Skeletal muscle cell (primary cell): ENCODE measurements at places on chromosomes 5 and 9.

- no peak for DNase-seq
Observed at GRCh38 chr5:38816083-38817030, 29.5 kb upstream of the OSMR start.

- no peak for DNase-seq
Observed at GRCh38 chr5:35478856-35479682, 138.6 kb upstream of the SPEF2 start.

GRCh38 chr9:91298311-91298710 lies 63.4 kb downstream of the AUH start:
- no peak for DNase-seq

- no peak for DNase-seq
Observed at GRCh38 chr5:1429496-1429895, 15.7 kb downstream of the SLC6A3 start.

- DNase-seq: no peak
Observed at GRCh38 chr9:128690684-128691034, 1.6 kb downstream of the SET start.

GRCh38 chr9:132042324-132042723 lies 37.3 kb downstream of the MED27 start:
- peak; percentile 92 for DNase-seq

DNA sequence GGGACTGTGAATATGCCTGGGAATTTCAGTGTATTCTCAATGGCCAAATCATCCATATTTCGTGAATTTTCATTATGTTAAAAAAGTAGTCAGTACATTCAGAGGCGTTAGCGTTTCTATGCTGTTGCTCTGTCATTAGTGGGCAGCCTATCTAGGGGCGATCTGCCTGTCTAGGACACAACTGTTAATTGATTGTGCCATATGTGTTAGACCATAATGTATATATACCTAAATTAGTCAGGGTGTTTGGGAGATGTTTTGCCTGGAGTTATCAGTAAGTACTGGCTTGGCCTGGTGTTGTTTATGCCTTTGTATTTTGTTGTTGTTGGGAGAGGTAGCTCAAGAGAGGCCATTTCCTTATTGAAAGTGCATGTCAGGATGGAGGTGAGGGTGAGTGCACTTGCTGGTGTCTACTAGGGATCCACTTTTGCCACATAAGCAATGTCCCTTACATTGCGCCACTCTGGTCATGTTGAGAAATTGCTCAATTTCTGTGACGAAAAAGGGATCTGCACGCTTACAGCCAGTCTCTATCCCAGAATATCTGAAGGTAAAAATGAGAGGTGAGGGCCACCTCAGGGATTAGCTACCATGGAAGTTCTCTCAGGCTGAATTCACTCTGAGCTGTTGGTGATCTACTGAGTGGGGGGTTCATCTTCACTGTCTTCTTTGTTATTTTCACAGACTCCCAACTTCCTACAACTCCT lies 123.3 kb downstream of the ST8SIA4 start:
- DNase-seq: no peak

DNA sequence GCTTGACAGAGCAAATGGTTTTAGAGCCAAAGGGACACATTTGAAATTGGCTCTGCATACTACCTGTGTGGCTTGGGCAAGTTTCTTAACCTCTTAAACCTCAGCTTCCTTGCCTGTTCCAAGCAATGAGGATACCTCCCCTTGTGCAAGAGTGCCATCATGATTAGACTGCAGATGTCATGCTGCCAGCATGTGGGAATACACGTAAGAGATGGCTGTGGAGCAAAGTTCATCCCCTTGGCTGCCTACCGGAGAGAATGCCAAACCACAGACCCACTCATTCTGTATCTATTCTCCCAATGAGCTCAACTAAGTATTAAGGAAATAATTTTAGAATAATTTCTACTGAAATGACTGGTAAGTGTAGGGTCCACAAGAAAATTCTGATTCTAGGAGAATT lies 101.3 kb downstream of the WDR41 start:
- DNase-seq: peak; percentile 83

DNA sequence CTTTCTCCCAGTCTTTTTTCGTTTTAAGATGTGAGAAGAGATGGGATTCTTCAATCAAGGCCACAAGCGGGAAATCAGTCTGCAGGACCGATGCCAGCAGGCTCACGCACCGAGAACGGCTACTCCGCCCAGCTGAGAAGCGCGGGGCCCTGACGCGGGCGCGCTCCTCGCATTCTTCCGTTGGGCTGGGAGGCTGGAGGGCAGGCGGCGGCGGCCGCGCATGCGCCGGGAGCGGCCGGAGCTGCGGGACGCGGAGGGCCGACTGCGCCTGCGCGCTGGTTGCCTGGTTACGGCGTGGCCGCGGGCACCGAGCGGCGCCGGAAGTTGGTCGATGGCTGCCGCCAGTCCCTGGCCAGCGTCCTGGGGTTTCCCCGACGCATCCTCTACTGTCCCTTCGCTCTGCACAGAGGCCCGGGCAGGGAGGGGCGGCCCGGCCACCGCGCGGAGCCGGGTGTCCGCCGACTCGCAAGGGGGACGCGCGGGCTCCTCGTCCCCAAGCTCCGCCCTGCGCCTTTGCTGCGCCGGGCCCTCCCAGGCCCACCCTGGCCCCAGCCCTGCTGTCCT lies 831 bp upstream of the SEC16A start:
- DNase-seq: peak; percentile 11

DNA sequence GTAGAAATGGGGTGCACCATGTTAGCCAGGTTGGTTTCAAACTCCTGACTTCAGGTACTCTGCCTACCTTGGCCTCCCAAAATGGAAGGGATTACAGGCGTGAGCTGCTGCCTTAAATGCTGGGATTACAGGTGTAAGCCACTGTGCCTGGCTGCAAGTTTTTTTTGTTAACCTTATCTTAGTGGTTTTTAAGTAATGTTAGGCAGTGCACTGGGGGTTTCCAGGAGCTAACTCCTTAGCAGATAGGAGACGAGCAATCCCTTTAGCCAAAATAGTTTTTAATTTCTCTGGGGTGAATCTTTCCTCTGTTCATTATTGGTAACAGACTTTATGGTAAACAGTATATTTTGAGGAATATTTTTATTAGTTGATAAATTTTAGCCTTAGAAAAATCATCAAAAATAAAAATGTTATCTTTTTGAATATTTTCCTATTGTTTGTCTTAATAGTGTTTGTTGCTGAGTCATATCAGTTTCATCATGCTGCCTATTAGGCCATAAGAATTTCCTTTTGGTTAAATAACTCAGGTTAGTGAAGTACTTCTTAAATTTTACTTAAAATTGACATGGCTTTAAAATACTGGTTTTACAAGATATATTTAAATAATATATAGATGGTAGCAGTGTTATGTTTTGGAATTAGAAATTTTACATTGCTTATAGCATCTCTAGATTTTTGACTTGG lies 37.9 kb downstream of the LMNB1 start:
- no peak for DNase-seq

DNA sequence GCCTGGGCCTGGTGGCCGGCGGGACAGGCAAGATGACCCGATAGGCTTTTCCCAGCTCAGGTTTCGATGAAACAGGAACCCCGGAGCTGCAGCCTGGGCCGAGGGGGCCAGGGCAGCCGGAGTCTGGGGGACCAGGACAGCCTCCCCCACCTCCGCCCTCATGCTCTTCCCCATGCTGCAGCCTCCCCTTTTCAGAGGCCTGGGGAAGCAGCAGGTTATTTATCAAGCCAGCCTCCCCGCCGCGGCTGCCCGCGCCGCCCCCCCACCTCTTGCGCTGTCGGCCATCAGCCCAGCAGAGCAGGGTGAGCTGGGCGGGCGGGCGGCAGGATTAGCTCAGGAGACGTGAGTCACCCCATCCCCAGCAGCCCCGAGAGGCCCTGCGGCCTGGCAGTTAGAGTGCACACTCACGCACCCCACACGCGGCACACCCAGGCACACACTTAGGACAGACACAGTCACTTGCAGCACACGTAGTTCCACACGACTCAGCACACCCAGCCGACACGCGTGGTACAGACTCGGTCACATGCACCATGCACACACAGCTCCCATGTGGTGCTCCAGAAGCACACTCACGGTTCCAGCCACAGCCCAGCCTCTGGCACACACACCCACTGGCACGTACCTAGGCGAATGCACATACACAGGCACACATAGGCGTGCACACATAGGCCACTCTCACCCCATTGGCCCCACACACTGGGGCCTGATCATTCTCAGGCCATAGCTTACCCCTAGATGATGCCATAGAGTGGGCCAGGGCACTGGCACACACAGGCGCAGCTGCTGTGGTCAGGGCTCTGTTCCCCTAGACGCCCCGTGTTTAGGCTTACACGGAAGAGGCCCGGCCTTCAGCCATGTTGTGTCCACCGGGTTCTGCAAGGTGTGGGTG lies 13.0 kb downstream of the CXXC5 start:
- DNase-seq: peak; percentile 91

- DNase-seq: peak; percentile 12
Observed at GRCh38 chr5:112253478-112254250, 165.4 kb downstream of the EPB41L4A start.

DNA sequence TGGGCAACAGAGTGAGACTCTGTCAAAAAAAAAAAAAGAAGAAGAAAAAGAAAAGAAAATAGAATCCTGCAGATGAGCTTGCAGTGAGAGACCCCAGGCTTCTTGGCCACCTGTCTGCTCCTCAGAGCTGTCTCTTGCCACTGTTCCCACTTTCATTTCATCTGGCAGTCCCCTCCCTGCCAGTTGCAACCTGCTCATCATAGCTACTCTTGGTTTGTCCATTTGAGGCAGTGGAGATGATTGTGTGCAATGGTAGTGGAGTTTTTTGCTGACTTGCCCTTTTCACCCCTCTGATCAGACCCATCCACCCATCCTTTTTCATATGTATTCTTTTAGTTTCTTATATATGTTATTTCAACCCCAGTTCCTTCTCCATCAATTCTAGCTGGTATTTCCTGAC lies 28.7 kb downstream of the ANKRD33B start:
- DNase-seq: no peak

GRCh38 chr9:122036988-122037387 lies 56.1 kb downstream of the TTLL11 start:
- no peak for DNase-seq

- DNase-seq: no peak
Observed at GRCh38 chr5:17075236-17075635, 139.1 kb upstream of the MYO10 start.

DNA sequence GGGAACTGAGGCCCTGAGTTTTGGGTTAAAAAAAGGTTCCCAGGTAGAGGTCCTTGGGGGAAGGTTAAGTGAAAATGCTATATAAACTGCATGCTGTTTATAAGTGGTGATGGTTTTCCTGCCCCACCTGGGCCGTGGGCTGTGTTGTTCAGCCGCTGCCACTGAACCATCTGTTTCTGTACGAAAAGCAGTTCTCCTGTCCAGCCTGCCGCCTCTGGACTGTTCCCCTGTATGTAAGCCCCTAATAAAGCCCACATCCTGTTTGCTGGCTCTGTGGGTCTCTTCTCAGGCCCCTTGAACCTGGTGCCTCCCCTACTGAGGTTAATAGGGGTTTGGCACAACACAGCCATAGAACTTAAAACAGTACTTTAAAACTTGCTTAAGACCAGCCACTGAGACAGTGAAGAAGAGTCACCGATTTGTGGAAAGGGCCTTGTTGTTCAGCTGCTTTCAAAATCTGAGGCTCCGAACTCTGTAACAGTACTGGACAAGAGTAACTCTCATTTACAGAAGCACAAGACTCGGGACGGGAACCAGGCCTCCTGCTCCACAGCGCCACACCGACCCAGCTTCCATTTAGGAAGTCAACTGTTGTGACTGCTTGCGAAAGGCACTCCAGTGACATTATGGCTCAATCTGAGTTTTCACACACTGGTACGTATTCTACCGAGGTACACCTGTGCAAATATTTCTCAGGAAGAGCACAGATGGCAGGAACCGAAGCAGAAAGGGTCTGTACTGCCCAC lies 192.5 kb downstream of the CDK5RAP2 start:
- no peak for DNase-seq

GRCh38 chr5:93572101-93572607 lies 8.9 kb downstream of the NR2F1-AS1 start:
- no peak for DNase-seq

GRCh38 chr5:99694884-99695283 lies 766.1 kb upstream of the CHD1 start:
- DNase-seq: no peak

DNA sequence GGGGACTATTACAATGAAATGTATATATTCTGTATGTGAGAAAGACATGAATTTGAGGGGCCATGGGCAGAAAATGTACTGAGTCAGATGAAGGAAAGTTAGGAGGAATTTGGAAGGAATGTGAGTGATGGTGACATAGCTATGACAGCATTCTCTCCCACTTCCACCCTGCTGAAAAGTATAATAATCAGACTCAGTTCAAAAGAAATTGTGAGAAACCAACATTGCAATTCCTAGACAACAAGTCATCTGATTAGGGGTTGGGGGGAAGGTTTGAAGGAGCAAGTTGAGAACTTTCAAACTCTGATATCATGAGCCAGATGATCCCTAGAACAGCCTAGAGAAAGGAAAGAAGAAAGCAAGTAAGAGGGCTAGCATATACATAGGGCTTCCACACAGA lies 370.6 kb downstream of the DMRTA1 start:
- DNase-seq: peak; percentile 33

DNA sequence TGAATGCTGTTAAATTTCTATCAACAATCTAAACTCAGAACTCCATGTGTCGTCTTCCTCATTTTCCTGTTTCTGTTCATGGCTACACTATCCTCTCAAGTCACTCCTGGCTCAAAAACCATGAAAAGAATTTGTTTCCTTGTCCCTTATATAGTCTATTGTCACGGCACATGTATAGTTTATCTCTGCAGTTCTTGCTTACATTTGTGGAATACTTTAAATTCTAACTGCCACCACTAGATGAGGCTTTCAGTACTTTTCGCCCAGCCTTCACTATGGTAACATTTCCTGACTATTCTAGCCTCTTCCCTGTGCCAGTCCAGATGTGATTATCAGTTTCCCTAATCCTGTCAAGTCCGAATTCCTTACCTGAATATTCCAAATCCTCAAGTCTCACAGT lies 34.6 kb downstream of the PKD2L2 start:
- no peak for DNase-seq

GRCh38 chr5:181050016-181050415 lies 9.9 kb downstream of the BTNL9 start:
- no peak for DNase-seq

DNA sequence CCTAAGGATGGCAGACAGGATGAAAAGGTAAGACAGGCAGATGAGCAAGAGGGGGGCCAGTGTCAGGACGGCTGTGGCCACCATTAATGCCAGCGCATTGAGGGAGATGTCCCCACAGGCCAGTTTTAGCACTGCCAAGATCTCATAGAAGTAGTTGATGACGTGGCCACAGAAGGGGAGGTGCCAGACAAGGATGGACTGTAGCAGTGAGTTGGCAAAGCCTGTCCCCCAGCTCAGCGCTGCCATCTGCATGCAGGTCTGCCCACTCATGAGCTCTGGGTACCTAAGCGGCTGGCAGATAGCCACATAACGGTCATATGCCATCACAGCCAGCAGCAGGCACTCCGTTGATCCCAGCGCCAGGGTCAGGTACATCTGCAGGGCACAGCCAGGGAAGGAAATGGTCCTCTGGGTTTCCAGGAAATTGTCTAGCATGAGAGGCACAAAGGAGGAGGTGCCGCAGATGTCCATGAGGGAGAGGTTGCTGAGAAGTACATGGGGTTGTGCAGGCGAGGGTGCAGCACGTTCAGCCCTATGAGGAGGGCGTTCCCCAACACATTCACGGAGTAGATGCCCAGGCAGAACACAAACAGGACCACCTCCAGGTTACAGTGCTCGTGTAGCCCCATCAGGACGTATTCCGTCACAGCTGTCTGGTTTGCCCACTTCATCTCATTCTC lies 10.8 kb downstream of the OR13J1 start:
- DNase-seq: no peak
